ENCODE measurements at places on chromosomes 2 and 18.

GRCh38 chr2:23556929-23557328 lies 171.9 kb downstream of the KLHL29 start:
- no peak overlapping the region for H3K27ac ChIP-seq
- no peaks in the 10 kb centered on the region for H3K36me3 ChIP-seq
- H3K27me3 ChIP-seq = peaks cover 2% of the 10 kb centered on the region
- no peaks in the 10 kb centered on the region for H3K4me1 ChIP-seq

DNA sequence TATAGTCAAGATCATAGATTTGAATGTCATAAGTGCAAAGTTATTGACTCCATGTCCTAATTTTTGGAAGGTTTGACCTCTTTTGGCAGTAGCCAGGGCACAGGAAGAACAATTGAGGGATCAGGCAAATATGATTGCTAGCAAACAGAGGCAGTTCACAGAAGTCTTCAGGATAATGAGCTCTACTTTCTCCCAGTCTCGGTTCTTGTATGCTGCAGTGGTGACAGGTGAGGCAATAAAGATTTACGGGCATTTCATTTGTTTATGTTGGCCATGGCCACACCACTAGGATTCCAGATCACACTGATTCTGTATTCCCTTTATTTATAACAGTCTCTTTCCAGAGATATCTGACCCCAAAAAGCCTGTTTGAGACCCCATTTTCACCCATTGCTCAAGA lies 137.5 kb downstream of the UBR3 start:
- no peak overlapping the region for H3K4me3 ChIP-seq
- no peak overlapping the region for H3K27ac ChIP-seq

- no peak overlapping the region for H3K27ac ChIP-seq
- no peak overlapping the region for H3K4me3 ChIP-seq
- no peaks in the 10 kb centered on the region for H3K27me3 ChIP-seq
- H3K36me3 ChIP-seq = no peaks in the 10 kb centered on the region
- no peaks in the 10 kb centered on the region for H3K4me1 ChIP-seq
- DNase-seq = no peak
Observed at GRCh38 chr2:3025261-3025660, 352.4 kb downstream of the EIPR1 start.

DNA sequence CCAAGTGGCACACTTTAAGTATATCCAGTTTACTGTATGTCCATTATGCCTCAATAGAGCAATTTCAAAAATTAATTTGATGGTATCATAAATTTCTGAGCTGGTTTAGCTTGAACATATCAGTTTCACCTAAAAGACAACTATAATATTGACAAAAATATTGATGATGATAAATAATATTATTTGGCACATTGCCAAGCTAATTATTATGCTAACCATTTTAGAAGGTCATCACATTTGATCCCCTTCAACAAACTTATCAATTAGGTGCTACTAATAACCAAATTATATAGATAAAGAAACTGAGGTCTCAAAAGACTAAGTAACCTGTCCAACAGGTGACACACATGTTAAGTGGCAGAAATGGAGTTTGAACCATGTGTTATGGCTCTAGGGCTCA lies 26.9 kb upstream of the UBE2E3 start:
- H3K27ac ChIP-seq = no peak overlapping the region
- H3K4me1 ChIP-seq = no peaks in the 10 kb centered on the region
- H3K36me3 ChIP-seq = no peaks in the 10 kb centered on the region
- no peaks in the 10 kb centered on the region for H3K27me3 ChIP-seq

DNA sequence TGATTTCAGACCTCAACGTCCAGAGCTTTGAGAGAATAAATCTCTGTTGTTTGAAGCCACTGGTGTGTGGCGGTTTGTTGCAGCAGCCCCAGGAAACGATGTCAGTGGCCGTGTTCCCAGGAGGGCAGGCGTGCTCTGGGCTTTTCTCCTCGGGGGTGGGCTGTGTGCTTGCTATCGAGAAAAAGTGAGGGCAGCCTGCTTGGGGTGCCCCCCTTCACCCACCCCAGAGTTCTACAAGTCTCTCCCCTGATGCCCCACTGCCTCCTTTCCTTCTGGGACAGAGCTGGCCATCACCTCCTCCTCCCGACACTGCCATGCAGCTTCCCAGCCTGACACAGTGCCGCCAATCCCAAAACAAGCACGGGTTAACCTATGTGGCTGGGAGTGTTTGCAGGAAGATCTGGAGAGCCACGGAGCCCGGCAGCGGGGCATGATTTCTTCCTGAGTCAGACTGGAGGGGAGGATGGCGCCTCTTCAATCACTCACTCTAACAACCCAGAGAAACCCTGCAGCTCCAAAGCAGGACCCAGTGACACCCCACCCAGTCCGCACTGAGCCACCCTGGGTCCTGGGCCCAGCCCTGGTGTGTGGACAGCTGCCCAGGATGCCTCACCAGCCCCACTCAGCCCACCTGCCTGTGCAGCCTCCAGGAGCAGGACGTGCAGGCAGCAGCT lies 213.7 kb upstream of the RAB6C start:
- no peaks in the 10 kb centered on the region for H3K27me3 ChIP-seq
- no peak overlapping the region for H3K27ac ChIP-seq
- DNase-seq = no peak
- H3K4me1 ChIP-seq = no peaks in the 10 kb centered on the region
- H3K4me3 ChIP-seq = no peak overlapping the region

DNA sequence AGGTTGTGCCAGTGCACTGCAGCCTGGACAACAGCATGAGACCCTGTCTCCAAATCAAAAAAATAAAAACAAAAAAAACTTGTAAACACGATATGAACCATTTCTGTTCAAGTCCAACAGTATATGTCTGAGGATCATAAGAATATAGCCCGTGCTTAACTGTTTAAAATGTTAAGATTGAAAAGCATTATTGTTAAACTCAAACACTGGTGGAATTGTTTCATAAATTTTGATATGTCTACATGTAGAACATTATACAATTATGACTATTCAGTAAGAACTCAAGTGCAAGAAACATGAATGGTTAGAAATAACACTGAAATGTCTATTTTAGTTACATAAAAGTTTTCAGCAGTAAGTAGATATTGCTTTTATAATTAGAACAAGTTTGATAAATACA lies 29.7 kb downstream of the PPIG start:
- no peak overlapping the region for H3K27ac ChIP-seq
- no peaks in the 10 kb centered on the region for H3K4me1 ChIP-seq
- no peaks in the 10 kb centered on the region for H3K27me3 ChIP-seq
- no peak overlapping the region for H3K4me3 ChIP-seq
- DNase-seq = no peak
- peaks cover 57% of the 10 kb centered on the region for H3K36me3 ChIP-seq

GRCh38 chr2:129369437-129369836 lies 610.0 kb upstream of the RAB6C start:
- H3K27ac ChIP-seq = no peak overlapping the region
- H3K4me3 ChIP-seq = no peak overlapping the region
- H3K4me1 ChIP-seq = no peaks in the 10 kb centered on the region

DNA sequence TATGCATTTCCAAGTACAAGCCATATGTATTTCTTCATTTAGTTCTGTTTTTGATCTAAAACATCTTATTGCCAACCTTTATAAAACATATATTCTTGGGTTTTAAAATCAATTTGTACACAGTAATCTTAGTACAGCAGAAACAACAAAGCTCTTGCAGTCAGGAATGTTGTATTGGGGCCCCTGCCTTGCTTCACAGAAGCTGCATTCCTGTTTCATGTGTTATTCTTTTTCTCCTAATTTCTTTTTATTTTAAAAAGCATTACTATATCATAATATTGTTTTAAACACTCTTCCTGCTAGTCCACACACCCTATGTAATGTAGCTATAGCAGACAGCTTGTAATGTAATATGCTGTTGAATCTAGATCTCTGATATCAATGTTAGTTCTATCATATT lies 24.0 kb downstream of the SERPINB7 start:
- H3K27ac ChIP-seq = no peak overlapping the region
- H3K4me1 ChIP-seq = no peaks in the 10 kb centered on the region
- no peaks in the 10 kb centered on the region for H3K36me3 ChIP-seq
- H3K4me3 ChIP-seq = no peak overlapping the region
- DNase-seq = no peak
- H3K27me3 ChIP-seq = no peaks in the 10 kb centered on the region

DNA sequence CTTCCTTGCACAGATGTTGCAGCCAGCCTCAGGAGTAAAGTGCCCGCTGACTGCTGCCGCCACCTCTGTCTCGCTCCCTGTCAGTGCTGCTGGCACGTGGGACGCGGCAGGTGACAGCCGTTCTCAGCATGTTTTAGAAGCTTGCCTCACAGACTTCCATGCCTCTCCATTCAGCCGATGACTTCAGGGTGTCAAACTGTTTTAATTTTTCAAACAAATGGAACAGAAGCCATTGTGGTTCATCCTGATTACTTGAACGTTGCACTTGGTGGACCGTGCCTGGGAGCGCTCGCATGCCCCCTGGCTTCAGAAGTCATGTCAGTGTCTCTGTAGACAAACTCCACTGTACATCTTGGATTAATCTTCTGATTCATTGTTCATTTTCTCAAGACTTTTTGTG lies 62.7 kb upstream of the EML6 start:
- no peak overlapping the region for H3K4me3 ChIP-seq
- no peaks in the 10 kb centered on the region for H3K4me1 ChIP-seq
- no peak for DNase-seq
- no peak overlapping the region for H3K27ac ChIP-seq
- H3K36me3 ChIP-seq = peaks cover 92% of the 10 kb centered on the region

DNA sequence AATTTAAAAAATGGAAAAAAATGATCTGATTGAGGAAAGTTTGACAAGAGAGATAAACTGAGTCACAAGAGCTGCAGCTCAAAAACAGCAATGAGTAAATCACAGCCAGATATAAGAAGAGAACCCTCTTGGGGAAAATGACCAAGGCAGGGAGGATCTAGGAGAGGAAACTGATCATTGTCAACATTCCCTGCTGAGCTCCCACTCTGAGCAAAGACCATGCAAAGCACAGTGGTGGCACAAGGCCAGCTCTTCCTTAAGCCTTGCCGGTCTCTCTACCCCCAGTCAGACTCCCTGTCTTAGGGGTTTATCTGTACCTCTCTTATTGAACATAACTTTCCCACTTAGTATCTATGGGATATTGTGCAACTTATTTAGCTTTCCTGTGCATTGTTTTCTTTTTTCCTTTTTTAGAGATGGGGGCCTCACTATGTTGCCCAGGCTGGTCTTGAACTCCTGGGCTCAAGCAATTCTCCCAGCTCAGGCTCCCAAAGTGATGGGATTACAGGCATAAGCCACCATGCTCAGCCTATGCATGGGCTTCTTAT lies 54.0 kb upstream of the PPP1CB start:
- H3K4me1 ChIP-seq = no peaks in the 10 kb centered on the region
- no peaks in the 10 kb centered on the region for H3K27me3 ChIP-seq
- H3K27ac ChIP-seq = no peak overlapping the region
- H3K36me3 ChIP-seq = no peaks in the 10 kb centered on the region
- no peak overlapping the region for H3K4me3 ChIP-seq
- no peak for DNase-seq

GRCh38 chr2:159175182-159175581 lies 111.3 kb downstream of the WDSUB1 start:
- H3K27ac ChIP-seq = no peak overlapping the region
- no peak overlapping the region for H3K4me3 ChIP-seq
- no peaks in the 10 kb centered on the region for H3K36me3 ChIP-seq
- peaks cover 2% of the 10 kb centered on the region for H3K4me1 ChIP-seq

DNA sequence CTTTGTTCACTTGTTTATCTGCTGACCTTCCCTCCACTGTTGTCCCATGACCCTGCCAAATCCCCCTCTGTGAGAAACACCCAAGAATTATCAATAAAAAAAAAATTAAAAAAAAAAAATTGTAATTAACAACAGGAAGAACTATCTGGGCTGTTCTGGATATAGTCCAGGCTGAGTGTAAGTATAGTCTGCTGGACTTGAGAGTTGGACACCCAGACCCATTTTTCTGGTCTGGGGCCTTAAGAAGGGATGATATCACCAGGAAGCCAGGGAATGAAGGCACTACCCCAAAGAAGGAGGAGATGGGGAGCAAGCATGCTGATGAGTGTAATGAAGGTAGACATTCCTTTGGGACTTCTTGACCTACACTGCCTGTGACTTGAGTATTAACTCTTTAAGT lies 72.1 kb upstream of the ZFP36L2 start:
- H3K36me3 ChIP-seq = no peaks in the 10 kb centered on the region
- H3K4me1 ChIP-seq = peaks cover 6% of the 10 kb centered on the region
- no peak for DNase-seq
- no peaks in the 10 kb centered on the region for H3K27me3 ChIP-seq

DNA sequence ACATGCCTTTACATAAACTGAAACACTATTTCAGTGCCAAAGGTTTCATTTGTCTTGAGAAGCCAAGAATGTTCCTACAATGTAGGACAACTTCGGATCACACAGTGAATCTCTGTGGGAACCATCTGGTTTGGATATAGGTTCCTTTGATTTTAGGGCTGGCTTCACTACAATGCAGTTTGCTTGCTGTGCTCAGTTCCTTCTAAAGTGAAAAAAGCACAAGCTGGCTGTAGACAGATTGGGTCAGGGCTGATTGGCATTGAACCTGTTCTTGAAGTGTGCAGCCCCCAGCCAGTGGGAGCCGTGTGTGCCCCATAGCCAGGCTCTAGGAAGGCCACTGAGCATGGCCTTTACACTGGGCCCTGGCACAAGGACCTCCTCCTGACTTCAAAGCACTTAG lies 167.9 kb upstream of the HNRNPA3 start:
- DNase-seq = no peak
- H3K4me1 ChIP-seq = no peaks in the 10 kb centered on the region
- H3K27me3 ChIP-seq = no peaks in the 10 kb centered on the region
- H3K4me3 ChIP-seq = no peak overlapping the region

DNA sequence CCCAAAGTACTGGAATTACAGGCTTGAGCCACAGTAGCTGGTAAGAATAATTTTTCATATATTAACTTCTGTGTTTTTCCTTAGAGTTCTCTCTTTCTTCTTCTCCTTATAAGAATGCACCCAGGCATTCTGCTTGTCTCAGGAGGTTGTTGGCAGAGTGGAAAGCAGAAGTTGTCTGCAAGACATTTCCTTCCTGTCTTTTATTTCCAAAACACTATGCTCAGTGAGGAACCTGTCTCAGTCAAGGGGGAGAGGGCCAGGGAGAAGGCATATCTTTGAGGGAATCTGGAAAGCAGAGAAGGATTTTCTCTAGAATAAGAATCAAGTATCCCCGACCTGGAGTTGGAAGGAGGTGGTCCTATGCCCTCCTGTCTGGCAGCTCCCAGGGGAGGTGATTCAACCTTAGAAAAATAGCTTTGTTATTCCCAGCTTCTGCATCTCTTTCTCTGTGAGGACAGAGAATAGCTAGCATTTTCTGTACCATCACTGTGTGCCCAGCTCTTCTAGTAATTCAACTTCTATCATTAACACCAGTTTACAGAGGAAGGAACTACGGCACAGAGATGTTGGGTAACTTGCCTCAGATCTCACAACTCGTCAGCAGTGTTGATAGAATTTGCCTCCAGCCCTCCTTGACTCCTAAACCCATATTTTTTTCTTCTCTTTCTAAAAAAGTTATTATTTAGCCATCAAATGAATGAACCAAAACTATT lies 3.8 kb upstream of the LPIN2 start:
- no peaks in the 10 kb centered on the region for H3K36me3 ChIP-seq
- peak overlapping the region; percentile 28 for H3K27ac ChIP-seq
- DNase-seq = no peak

DNA sequence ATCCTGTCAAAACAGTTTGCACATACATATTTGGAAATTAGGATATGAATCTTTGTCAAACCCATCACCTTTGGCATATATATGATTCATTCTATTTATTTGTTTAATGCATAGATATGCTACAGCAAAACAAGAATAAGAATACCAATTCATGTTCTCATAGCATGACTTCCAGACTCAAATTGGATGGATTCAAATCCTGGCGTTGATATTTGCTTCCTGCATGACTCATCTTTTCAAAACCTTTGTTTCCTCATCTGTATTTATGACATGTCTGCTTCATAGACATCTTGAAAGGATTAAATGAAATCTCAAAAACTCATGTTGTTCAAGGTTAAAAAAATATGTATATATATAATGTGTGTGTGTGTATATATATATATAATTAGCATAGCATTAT lies 261.3 kb downstream of the MBD5 start:
- no peaks in the 10 kb centered on the region for H3K36me3 ChIP-seq
- no peak overlapping the region for H3K4me3 ChIP-seq
- no peak overlapping the region for H3K27ac ChIP-seq
- no peak for DNase-seq

Data from thymus (tissue), 14 donors.